CD4-positive, alpha-beta T cell (primary cell): ENCODE measurements at places on chromosomes 2 and 18. TPM values are rescaled to one million over a fixed set of nuclear protein-coding genes. Genes with fewer than 3 reads are reported as not detected.

- DNase-seq = no peak
Measured at GRCh38 chr2:200451511-200451910, 58.4 kb downstream of the KCTD18 start.

Gene RUFY4
- 0.78 TPM for total RNA-seq

DNA sequence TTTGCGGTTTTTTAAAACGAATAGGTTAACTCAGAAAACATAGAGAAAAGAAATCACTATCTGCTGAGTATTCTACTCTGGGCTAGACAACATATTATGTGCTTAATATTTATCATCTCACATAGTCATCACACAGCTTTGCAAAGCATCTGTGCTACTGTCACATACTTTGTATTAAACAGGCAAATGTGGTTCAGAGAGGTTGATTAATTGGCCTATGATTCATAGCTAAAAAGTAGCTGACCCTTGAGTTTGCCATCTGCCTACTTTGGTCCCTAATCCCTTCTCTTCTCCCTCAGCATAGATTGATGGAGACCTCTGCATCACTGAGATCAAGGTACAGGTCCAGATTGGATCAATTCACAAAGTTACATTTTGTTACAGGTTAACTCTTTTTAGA, 21.4 kb downstream of the ANKRD30B start:
- no peak for DNase-seq

Gene UGT1A10
- total RNA-seq = not detected

Gene MRPL30
- 8.6 TPM for total RNA-seq

DNA sequence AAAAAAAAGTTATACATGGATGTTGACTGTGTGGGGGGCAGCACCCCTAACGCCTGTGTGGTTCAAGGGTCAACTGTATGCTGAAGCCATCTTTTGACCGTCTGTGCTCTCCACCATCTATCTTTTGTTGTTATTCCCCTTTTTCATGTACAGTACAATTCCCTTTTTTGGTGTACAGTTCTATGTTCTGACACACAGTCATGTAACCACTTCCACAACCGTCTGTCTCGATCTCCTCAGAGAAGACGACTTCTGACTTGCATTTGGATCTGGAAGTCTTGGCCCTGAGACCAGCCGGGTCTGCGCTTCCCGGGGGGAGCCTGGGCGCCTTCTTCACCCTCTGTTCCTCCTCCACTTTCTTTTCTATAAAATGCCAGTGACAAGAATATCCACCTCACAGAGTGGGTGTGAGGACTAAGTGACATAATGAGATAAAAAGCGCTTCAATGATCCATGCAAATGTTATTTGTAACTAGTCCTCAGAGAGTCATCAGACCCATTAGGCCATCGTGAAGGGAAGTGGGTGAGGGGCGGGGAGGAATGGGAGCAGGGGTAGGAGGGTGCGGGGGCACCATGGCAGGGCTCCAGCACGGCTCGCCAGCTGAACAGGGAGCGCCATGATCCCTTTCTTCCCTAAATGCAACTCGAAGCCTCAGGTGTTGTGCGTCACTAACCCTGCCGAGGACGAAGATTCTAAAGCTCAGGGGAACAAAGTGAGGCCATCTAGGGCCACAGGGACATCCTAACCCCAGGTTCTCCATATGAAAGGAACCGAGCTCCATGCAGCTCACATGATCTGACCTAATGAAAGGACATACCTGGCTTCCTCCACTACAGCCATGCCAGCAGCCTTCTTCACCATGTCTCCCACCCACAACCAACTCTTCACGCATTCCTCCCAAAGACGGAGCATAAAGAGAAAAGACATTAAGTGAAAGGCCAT, 16.6 kb downstream of the ADCY3 start:
- no peak for DNase-seq

GRCh38 chr18:39622431-39622830, 2056.8 kb upstream of the CELF4 start:
- no peak for DNase-seq

DNA sequence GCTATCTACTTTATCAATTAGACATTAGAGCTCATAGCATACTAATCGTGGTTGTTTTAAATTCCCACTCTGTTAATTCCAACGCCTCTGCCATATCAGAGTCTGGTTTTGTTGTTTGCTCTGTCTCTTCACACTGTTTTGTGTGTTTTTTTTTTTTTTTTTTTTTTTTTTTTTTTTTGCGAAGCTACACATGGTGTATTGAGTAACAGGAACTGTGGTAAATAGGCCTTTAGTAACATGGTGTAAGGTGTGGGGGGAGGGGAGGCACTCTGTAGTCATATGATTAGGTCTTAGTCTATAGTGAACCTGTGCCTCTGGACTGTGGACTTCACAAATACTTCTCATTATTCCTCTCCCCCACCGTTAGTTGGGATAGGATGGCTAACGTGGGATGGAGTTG, 370.7 kb upstream of the RAB12 start:
- no peak for DNase-seq

DNA sequence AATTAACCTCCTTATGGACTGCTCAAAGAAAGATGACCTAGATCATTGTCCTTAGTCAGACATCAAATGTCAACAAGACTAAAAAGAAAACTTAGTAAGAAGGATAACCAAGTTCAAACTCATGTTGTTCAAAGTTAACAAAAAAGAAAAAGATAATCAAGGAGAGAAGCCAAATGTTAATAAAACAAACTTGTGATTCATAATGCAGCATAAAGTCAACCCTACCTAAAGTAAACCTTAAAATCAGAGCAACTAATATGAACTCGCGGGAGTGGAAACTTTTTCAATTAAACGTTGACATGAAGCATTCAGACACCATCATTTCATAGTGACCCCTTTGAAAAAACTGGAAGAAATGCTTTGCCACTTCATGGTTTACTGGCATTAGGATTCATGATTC, 52.9 kb downstream of the DNER start:
- no peak for DNase-seq

GRCh38 chr2:227570615-227571014, 28.1 kb upstream of the SCYGR2 start:
- no peak for DNase-seq

Gene FBXO48
- total RNA-seq = 0.44 TPM

DNA sequence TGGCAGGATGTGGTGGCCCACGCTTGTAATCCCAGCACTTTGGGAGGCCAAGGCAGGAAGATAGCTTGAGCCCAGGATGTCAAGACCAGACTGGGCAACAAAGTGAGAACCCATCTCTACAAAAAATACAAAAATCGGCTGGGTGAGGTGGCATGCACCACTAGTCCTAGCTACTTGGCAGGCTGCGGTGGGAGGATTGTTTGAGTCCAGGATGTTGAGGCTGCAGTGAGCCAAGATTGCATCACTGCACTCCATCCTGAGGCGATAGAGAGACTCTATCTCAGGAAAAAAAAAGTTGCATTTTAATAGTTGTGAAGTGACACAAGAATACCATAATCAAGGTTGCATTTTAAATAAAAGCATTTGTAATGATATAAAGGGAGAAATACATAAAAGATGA, 124.1 kb upstream of the SLC38A11 start:
- DNase-seq = no peak

Gene SERPINB5
- total RNA-seq = not detected
